ENCODE measurements at places on chromosomes 5 and 9.
A peak's percentile ranks its signal among the peaks of the same experiment; 100 is the strongest.

- no peak for DNase-seq
These were observed 16.9 kb downstream of the MED27 start for GRCh38 chr9:132062806-132063205.

GRCh38 chr5:68875351-68875750 is 218.5 kb upstream of the SLC30A5 start:
- no peak for DNase-seq

- peak; percentile 66 for DNase-seq
These were observed 45.3 kb upstream of the AKNA start for GRCh38 chr9:114433086-114433485.

DNA sequence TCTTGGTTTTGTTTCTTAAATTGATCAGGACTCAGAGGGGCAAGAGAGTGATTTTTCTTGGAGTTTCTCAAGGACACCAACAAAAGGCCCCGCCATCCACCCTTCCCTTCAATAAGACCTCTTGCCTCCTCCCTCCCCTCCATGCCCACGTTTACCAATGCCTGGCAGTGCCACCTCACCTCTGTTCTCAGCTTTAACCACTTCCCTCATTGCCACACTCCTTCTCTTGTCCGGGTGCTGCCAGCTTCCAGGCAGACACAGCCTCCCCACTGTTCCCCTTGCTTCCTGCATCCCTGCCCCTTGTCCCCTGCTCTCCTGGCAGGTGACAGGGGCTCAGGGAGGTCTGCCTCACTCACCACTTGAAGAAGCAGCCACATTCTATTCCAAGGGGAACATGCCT is 90.8 kb downstream of the LHX2 start:
- no peak for DNase-seq

- DNase-seq, result no peak
These were observed 51.7 kb downstream of the CCNH start for GRCh38 chr5:87361031-87361445.

GRCh38 chr9:80698725-80699410 is 990.5 kb downstream of the TLE1 start:
- no peak for DNase-seq

DNA sequence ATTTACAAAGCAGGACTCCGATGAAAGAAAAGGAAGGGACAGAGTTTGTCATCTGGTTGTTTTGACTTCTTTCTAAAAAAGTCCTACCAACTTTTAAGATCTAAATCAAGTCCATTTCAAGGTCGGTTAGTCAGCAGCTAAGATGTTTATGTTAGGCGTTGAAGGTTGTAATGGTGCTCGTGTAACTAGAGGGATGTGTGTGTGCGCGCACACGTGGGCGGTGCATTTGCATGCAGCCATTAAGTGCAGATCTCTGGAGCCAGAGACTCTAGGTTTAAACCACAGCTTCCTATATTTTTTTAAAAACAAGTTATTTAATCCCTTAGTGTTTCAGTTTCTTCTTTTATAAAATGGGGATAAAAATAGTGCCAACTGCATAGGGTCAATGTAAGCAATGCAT is 77.0 kb upstream of the SMIM32 start:
- DNase-seq, result no peak

DNA sequence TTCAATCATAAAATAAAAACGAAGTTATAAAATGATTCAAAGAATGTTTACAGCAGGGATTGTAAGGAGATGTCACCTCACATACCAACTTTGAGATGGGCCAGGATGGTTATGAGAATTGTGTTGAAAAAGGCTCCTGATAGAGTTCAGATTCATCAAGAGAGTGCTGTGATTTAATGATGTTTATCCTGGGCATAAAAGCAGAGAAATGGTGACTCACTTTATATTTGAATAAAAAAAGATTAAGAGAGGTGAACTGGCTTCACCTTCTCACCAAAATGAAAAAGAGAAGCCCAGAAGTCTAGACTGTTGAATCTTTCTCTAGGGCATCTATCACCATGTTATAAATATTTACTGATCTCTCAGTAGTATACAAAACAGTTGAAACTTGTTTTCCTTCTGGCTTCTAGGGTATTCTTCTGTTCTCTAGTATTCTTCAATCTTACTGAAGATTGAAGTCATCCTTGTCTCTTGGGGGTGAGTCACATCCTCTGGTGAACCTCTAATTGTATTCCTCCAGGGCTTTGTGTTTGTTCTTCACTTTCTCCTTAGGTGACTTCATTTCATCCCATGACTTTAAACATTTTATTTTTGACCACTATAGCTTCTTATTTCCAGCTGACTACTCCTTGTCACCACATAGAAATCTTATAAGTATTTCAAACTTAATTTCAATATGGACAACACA is 1237.3 kb upstream of the C9orf72 start:
- no peak for DNase-seq

Data from coronary artery (tissue), 2 donors.